CD4-positive, alpha-beta T cell treated with Interferon gamma for 1 hour (primary cell): ENCODE measurements at places on chromosomes 2 and 18.

DNA sequence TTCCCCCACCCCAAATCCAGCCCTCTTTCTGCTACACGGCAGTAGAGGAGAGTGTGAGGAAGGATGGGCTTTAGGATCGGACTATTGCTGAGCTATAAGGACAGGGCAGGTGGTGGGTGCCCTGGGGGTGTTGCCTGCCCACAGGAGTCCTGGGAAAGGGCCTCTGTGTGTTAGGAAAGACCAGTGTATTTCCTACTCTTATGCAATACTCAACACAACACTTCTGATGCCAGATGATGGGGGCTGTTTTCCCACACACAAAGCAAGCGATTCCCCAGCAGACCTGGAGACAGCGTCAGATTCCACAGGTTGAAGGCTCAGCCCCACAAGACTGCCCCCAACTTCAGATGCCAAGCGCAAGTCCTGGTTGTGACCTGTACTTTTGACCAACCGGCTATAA is 91.0 kb upstream of the LCLAT1 start:
- no peak for DNase-seq

GRCh38 chr2:15884790-15885189 is 55.6 kb upstream of the MYCN start:
- DNase-seq = no peak

GRCh38 chr2:100140582-100140981 is 1.8 kb downstream of the AFF3 start:
- peak; percentile 25 for DNase-seq

DNA sequence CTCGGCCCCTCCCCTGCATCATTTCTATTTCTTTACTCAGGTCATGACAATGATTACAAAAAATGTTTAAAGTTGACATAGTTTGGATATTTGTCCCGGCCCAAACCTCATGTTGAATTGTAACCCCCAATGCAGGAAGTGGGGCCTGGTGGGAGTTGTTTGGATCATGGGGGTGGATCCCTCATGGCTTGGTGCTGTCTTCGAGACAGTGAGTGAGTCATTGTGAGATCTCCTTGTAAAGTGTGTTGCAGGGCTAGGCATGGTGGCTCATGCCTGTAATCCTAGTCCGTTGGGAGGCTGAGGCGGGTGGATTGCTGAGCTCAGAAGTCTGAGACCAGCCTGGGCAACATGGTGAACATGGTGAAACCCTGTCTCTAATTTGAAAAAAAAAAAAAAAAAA is 9.2 kb upstream of the MAP4K4 start:
- no peak for DNase-seq

DNA sequence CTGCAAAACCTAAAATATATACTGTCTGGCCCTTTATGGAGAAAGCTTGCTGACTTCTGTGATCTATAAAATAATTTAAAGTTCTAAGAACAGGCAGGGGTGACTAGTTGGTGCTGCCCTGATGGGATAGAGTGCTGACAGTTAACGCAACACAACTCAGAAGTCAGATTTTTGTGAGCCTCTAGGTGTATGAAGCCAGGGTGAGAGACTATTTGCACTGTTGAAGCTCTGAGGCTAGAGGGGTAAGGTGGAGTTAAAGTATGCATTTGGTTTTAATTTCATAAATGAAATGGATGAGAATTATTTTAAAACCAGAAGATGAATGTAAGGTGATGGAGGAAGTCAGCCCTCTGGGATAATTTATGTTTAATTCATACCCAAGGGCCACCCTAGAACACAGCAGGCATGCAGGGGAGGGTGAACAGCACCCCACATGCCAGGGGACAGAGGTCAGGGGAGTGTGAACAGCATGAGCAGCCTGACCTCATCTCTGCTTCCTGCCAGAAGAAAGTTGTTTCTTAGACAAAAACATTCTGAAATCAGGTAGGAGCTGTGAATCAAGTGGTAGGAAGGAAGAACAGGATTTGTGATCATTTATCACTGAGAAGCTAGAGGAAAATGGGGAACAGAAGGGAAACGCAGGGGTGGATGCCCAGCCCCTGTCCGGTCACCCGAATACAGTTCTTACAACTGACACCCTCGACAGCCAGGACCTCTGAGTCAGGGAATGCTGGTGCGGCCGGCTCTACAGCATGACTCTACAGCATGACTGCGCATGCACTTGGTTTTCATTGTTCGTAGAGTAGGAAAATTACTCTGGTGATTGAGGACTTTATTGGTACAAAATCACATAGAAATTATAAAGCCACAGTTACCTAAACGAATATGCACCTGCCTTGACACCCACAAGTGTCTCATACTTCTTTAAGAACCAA is 93.1 kb downstream of the MBP start:
- DNase-seq = no peak

DNA sequence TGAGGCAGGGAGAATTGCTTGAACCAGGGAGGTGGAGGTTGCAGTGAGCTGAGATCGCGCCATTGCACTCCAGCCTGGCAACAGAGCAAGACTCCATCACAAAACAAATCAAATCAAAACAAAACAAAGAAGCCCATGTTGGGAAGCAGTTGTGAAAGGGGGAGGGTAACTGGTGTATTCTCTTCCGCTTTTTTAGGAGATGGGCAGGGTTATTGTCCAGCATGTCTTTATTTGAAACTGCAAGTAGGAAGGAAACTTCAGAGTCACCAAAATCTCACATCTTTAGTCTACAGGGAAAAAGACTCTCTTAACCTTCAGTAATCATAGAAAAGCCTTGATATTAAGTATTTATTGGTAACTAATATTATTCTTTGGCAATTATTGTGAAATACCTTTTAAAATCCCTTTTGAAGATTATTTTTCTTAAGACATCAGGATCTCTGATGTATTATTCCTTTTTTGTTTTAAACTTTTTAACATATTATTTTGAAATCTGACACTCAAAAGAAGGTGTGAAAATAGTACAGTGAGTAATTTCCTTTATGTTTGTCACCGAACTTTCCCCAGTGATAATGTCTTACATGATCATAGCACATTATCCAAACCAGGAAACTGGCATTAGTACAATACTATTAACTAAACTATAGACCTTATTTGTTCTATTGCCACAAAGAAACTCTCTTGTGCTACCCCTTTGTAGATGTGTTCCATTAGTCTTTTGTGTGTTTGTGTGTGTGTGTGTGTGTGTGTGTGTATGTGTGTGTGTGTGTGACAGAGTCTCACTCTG is 84.3 kb upstream of the LTBP1 start:
- DNase-seq = no peak

GRCh38 chr2:214156971-214157370 is 253.9 kb upstream of the VWC2L start:
- no peak for DNase-seq

- no peak for DNase-seq
These were observed 178.6 kb downstream of the NRP2 start for GRCh38 chr2:205860885-205861284.

DNA sequence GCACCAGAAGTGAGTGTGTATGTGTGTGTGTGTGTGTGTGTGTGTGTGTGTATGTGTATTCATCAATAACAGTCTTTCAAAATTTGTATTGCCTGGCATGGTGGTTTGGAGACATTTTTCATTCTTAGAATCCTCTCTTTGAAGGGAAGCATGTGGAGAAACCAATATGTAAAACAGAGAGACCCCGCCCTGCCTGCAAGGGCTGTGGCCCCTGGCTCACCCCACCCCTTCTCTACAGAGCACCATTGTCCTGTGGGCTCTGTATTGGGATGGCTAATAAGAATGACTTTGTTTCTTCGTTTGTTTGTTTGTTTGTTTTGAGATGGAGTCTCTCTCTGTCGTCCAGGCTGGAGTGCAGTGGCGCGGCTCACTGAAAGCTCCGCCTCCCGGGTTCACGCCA is 65.9 kb downstream of the GNAL start:
- DNase-seq = no peak

DNA sequence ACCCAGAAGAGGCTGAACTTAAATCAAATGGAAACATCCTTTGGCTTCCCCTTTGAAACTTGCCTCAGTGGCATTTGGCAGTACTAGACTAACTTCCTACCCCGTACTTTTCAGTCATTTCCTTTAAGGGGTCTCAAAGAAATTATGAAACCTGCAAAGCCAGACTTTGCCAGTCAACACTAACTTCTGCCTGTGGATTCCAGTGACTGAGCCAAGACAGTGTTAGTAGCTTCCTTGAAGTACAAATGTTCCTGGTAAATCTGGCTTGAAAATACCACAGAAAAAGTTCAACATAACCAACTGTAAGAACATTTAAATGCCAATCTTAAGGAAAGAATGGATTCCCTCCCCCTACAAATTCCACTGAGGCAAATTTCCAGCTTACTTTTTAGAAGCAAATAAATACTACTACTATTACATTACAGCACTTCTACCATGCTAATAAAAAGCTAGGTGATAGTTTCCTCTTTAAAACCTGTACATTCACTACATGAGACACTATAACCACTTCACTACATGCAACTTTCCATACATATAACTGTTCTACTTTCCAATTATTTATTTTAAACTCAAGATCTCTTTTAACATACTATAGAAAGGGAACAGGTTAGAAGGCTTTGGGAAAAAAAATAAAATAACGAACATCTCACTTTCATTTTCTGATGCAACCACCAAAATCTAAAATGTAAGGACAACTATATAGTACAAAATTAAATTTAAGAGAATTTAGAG is 2.4 kb downstream of the PELI1 start:
- DNase-seq = no peak

DNA sequence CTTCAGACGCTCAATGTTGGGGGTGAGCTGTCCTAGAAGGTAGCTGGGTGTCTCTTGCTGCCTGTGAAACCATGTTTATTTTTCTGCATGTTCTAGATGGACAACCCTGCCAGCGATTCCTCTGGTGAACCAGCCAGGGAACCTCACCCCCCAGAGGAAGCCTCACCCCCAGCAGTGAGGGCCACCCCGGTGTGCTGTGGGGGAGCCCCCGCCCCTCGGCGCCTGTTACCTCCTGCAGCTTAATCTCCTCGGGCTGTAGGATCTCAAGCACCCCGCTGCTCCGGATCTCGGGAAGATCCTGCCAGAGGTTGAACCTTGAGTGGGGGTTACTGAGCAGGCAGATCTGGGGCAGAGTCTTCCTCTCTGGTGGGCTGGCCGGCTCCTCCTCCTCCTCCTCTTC is 50.0 kb downstream of the SNORC start:
- no peak for DNase-seq

GRCh38 chr2:140349695-140350094 is 1569.5 kb upstream of the NXPH2 start:
- no peak for DNase-seq

DNA sequence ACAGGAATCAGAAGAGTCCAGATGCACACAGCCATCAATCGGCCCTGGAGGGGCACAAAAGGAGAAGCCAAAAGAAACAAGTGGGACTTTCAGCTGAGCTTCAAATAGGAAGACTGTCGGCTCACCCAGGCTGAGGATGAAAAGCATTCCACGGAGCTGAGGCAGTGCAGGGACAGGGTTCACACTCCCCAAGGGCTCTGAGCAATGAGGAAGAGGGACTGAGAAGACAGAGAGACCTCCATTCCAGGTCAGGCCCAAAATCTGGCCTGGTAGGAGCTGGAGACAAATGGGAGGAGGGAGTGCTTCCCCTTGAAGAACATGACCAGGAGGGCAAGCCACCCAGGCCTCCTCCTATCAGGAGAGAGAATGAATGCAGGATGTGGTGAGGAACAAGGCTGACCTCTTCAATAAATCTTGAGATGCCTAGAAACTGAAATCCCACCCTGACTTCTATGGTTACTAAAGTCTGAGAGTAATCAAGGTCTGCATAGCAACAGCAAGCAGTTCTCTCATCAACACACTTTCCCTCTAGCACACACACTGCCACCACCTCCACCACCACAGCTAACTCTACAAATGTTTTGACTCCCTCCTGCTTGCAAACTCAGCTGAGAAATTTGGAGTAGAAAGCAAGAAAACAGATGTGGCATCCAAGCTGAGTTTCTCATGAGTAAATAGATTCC is 434.4 kb downstream of the TNS1 start:
- DNase-seq = no peak

DNA sequence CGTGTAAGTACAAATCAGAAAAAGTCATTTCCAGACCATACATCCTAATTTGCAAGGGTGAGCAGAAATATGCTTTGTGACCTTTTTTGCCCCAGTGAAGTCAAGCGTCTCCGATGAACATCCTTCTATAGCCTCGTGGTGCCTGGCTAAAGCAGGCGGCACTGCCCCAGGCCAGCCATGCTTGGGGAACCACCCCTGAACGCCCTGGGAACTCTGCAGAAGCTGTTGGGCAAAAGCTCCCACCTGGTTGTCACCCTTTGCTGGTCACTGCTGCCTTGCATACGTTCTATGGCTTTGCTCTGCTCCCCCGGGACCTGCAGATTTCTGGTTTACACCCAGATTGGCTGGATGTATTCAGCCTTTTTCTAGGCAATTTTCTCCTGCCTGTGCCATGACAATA is 256.4 kb downstream of the SS18 start:
- DNase-seq = no peak

DNA sequence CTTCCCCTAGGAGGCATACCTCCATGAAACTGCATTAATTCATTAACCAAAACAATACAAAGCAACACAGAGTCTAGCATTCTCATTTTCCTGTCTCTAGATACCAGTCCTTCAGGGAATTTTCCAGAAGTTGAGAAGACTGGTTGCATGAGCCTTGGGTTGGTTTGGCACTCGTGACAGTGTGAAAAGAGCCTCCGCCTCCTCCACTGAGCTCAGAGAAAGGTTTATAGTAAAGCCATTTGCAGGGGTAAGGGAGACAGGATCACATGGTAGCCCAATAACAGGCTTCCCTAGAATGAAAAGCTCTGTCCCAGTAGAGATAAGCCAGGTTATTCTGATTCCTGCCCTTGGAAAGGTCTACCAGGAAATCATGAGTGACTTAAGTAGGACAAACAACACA is 9.7 kb upstream of the TMEM247 start:
- no peak for DNase-seq

DNA sequence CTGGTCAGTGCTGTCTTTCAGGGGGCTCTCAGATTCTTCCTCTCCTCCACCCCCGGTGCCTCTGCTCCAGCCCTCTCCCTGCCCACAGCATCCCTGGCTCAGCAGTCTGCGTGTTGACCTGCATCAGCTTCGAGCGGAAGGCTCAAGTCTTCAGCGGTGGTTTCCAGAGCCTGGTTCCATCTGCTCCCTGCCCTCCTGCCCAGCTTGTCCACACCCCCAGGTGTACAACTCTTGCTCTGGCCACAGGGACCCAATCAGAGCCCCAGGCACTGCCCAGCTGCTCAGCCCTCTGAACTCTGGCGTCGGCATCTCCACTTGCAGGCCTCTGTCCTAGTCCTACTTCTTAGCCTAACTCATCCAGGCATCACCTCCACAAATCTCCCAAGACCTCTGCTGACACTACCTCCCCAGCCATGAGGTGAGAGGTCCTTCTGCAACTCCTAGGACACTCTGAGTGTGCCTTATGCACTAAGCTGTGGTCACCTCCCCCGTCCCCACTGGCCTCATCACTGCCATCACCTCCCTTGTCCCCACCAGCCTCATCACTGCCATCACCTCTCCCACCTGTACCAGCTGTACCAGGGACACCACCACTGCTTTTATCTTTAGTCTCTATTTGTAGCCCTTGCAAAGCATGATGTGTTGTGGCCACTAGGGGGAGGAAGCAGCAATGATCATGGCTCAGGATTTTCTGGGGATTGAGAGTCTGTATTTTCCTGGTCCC is 60.9 kb downstream of the EDAR start:
- DNase-seq = no peak

GRCh38 chr2:164066095-164066494 is 330.3 kb upstream of the FIGN start:
- DNase-seq = no peak
